ENCODE measurements at places on chromosomes 11 and 22.

- peaks cover 53% of the 10 kb centered on the region for H3K27me3 ChIP-seq
- H3K27ac ChIP-seq = peak overlapping the region; percentile 95
- peak overlapping the region; percentile 70 for H3K4me3 ChIP-seq
- peaks cover 2% of the 10 kb centered on the region for H3K36me3 ChIP-seq
- no peak for DNase-seq
- H3K4me1 ChIP-seq = peaks cover 24% of the 10 kb centered on the region
Observed at GRCh38 chr11:44862558-44863101, 88.1 kb downstream of the TP53I11 start.

DNA sequence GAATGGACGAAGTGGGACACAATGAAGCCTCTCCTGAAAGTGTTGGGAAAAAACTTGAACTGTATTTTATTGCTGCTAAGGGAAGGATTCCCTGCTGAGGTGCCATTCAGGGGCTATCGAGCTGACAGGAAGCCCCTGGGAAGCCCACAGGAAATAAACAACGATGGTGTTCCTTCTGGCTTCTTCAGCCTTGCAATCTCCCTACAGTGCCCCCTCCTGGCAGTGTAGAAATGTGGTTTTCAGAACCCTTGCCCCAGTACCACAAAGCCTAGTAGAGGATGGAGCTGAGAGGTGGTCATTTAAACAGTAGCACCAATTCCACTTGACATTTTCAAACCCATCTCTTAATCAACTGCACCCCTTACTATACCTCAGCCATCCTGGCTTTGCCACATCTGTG, 676.7 kb upstream of the ARHGAP42 start:
- no peak overlapping the region for H3K4me3 ChIP-seq
- H3K36me3 ChIP-seq = no peaks in the 10 kb centered on the region
- no peak for DNase-seq
- H3K27ac ChIP-seq = no peak overlapping the region
- H3K27me3 ChIP-seq = no peaks in the 10 kb centered on the region

- H3K27me3 ChIP-seq = peaks cover 4% of the 10 kb centered on the region
- no peak for DNase-seq
- H3K36me3 ChIP-seq = no peaks in the 10 kb centered on the region
- H3K4me1 ChIP-seq = no peaks in the 10 kb centered on the region
- H3K4me3 ChIP-seq = no peak overlapping the region
- no peak overlapping the region for H3K27ac ChIP-seq
Observed at GRCh38 chr11:120131941-120132644, 5.8 kb downstream of the TRIM29 start.

GRCh38 chr22:49967706-49968208, 7.2 kb downstream of the PIM3 start:
- peak overlapping the region; percentile 67 for H3K27ac ChIP-seq
- peaks cover 22% of the 10 kb centered on the region for H3K36me3 ChIP-seq
- peak overlapping the region; percentile 32 for H3K4me3 ChIP-seq

GRCh38 chr22:11627798-11628650, 3900.0 kb upstream of the OR11H1 start:
- H3K27ac ChIP-seq = no peak overlapping the region
- no peaks in the 10 kb centered on the region for H3K27me3 ChIP-seq
- no peaks in the 10 kb centered on the region for H3K4me1 ChIP-seq
- H3K4me3 ChIP-seq = no peak overlapping the region
- no peak for DNase-seq

Measured in activated naive CD8-positive, alpha-beta T cell treated with anti-CD3 and anti-CD28 coated beads, Interleukin-2, amount 50 U/mL, for 24 hours (primary cell).